Peyer's patch (tissue), 4 donors: ENCODE measurements at places on chromosomes 5 and 9.
A peak's percentile ranks its signal among the peaks of the same experiment; 100 is the strongest.

DNA sequence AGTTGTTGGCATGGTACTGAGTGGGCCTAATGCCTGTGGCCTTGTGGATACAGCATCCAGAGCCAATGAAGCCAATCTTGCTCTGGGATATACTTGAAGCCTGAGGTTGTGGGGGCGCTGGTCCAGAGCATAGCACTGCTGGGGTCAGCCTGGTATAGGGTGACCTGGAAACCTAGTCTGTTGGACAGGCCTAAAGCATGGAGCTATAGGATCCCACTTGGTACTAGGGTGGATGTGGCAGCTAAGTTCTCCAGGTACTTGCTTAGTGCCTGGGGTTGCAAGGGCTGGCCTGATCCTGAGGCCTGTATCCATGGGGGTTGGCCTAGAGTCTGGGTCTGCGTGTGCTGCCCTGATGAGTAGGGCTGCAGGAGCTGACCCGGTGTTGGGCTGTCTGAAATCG is 1168.2 kb upstream of the C9orf72 start:
- DNase-seq: no peak

DNA sequence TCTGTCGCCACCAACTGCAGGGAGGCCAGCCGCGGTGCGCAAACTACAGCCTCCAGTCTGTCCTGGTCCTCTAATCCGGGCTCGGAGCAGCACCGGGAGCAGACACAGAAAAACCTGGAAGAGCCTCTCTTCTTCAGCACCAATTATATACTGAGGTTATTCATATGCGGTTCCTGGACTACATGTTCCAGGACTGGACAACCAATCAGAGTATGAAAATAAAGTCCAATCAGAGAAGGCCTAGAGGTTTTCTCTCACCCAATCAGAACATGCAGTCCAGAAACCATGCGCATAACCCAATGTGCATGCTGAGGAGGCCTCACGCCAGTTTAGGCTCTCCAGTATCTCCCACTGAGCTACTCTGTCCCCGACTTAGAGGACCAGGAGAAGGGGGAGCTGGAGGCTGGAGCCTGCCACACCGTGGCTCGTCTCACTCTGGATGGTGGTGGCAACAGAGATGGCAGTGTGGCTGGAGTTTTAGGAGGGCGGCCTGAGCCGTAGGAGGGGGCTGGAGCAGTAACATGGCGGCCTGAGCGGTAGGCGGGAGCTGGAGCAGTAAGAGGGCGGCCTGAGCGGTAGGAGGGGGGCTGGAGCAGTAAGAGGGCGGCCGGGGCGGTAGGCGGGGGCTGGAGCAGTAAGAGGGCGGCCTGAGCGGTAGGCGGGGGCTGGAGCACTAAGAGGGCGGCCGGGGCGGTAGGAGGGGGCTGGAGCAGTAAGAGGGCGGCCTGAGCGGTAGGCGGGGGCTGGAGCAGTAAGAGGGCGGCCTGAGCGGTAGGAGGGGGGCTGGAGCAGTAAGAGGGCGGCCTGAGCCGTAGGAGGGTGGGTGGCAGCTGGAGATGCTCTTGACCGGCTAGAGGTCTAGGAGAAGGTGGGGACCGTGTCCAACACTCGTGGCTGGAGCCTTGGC is 20.4 kb upstream of the TRIM52 start:
- DNase-seq: no peak

DNA sequence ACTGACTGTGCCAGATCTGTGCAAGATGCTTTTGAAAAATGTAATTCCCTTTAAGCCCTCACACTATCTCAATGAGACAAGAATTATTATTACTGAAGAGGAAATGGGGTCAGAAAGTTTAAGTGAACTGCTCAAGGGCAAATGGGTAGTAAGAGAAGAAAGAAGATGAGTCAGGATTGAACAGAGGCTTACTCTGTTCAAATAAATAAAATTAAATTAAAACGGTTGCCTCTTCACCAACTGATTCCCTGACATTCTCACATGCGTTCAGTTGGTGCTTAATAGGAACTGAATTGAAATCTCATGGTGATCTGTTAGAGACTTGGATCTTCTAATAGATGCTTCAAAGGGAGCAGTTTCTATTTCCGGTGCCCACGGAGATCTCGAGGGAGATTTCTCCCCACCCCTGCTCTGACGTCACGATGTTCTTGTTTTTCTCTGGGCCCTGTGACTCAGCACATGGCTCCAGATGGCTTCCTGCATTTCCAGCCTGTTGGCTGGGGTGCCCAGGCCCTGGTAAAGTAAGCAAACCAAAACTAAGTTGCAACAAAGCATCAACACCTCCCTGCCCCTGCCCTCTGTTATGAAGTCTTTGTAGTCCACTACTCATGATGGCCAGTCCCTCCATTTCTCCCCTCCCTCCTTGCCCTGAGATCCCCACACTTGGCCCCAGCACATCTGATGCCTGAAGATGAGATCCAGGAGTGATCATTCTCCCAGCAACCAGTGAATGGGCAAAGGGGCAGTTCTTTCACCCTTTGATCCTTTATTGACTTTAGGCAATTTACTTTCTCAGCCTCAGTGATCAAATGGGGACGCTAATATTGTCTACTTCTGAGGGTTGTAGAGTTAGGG is 106.1 kb upstream of the CPEB4 start:
- peak; percentile 79 for DNase-seq

DNA sequence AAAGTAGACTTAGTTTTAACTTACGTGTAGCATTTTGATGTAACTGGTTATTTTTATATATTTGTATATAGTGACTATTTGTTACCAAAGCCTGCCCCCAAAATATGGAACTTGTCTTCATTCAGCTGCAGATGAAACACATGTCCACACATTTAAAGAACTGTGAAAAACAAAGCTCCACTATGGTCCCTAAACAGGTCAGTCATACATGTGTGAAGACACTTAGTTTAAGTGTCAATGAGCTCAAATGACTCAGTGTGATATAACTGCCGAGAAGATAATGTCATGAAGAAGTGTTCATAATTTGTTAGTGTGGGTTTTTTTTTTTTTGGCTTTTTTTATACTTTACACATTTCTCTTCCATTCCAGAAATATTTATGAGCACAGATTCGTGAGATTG is 28.2 kb downstream of the HAVCR1 start:
- DNase-seq: no peak

DNA sequence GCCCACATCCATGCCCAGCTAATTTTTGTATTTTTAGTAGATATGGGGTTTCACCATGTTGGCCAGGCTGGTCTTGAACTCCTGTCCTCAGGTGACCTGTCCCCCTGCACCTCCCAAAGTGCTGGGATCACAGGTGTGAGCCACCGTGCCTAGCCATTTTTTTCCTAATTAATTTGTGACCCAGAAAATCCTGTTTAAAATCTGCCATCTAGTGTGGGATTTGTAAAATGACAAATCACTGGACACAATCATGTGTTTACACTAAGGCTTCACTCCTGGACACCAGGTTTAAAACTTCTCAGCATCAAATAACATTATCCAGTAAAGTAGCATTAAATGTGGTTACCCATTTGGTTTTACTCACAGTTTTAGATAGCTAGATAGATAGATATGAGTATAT is 18.6 kb upstream of the KDM4C start:
- DNase-seq: no peak

GRCh38 chr9:89277454-89277853 is 33.5 kb upstream of the CKS2 start:
- no peak for DNase-seq

- no peak for DNase-seq
Measured at GRCh38 chr5:143161885-143162540, 241.5 kb downstream of the NR3C1 start.

- DNase-seq: no peak
Measured at GRCh38 chr9:95090023-95090791, 227.3 kb downstream of the FANCC start.

DNA sequence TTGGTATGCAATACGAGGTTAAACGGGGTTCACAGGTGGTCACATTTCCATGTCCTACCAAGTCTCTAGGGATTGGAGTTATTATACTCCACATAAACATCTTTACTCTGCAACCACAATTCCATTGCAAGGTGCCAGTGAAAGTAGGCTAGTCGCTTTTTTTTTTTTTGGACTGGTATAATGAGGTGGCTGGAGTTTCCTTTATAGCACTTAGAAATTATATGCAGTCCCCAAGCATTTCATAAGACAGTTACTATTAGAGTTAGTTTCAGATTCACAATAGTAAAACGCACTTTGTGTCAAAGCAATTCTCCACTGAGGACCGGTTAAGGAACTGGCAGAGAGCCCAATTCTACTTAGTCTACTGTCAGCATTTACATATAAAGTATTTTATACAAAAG is 1.4 kb downstream of the MEF2C start:
- DNase-seq: no peak

GRCh38 chr5:133840168-133840567 is 128.3 kb downstream of the C5orf15 start:
- no peak for DNase-seq

DNA sequence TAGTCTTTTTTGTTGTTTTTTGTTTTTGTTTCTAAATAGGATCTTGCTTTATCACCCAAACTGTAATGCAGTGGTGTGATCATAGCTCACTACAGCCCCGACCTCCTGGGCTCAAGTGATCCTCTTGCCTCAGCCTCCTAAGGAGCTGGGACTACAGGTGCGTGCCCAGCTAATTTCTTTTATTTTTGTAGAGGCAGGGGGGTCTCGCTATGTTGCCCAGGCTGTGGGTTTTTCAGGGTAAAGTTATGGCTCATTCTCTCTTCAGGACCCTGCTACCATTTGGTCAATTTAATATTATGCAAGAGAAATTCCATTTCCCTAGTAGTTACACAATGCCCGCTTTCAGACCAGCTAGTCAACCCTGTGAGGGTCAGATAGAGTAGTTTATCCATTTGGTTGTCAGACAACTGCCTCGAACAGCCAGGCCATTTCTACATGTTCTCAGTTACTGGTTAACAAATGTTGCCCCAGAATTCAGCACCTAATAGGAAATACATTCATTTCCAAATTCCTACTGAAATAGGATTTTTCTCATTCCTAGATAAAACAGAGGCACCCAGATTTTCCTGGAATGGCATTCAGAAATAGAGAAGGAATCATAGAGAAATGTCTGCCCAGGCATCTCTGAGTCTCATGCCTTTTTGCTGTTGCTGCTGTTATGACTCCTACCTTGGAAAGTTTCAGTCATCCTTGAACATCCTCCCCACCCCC is 6.4 kb upstream of the GLIS3 start:
- DNase-seq: no peak

GRCh38 chr5:73938280-73938937 is 312.4 kb downstream of the ARHGEF28 start:
- no peak for DNase-seq

DNA sequence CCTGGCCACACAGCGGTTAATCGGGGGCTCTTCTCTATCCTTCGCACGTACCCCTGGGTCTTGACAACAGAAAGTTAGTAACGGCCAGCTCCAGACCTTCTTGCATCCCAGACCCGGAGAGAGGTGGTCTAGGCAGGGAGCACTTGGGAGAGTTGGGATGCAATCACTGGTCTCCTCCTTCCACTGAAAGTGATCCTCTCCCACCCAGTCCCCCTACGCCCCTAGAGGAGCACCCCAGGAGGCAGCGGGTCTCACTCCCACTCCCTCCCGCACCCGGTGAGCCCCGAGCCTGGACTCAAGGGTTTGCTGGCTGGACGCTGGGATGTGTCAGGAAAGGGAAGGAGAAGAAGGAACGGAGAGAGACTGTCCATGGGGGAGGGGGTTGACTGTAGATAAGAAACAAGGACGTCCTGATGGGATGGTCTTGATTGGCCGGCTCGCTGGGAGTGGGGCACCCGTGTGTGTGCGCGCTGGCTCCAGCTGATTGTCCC is 2.0 kb downstream of the RORB start:
- no peak for DNase-seq

- DNase-seq: no peak
Measured at GRCh38 chr5:144028636-144029035, 141.8 kb downstream of the YIPF5 start.

DNA sequence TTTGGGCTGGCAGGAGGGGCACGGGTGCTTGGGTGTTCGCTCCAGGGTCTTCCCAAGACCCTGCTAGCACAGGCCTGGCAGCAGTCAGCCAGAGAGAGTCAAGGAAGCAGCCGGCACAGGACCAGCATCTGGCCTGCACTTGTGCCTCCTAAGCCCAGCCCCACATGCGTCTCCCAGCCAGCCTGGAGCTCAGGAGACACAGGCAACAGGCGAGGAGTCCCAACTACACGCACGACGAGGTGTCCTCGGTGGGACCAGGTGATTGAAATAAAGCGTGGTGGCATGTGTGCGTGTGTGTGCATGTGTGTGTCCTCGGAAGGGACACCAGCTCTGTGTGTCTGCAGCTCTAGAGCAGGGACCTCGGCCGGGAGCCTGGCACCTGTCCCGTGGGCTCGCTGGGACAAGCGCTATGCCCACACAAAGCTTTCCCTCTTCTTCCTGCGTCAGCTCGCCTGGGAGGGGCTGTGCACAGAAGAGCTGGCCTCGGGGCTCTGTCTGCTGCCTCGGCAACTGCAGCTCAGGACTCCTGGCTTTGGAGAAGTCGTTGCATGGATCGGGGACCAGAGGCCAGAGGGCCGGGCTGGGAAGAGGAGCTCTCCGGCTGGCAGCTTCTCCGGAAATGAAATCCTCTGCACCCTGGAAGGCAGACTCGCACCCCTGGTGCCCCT is 14.7 kb upstream of the SLC9A3 start:
- DNase-seq: peak; percentile 32

GRCh38 chr5:5288201-5288600 is 134.3 kb upstream of the ICE1 start:
- no peak for DNase-seq

- DNase-seq: no peak
Measured at GRCh38 chr5:112196584-112196983, 222.5 kb downstream of the EPB41L4A start.

GRCh38 chr5:76422227-76422626 is 19.1 kb downstream of the IQGAP2 start:
- DNase-seq: no peak

DNA sequence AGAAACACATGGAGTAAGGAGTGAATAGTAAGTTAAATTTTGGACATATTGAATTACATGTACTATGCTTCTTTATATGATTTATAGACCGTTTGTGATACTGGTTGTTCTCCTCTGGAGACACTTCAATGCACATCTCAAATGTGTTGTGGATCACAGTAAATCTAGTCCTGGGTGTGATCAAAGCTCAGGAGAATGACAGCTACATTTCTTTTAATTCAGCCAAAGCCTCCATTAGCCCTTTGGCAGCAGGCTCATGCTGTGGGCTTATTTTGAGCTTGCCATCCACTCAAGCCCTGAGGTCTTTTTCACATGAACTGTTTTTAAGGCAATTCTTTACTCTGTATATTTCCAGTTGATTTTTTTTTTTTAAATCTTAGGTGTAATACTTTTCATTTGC is 34.6 kb upstream of the ACTBL2 start:
- no peak for DNase-seq

- no peak for DNase-seq
Measured at GRCh38 chr5:63961125-63961597, 1.1 kb downstream of the HTR1A start.

GRCh38 chr9:16575142-16575985 is 295.1 kb downstream of the BNC2 start:
- DNase-seq: no peak

- DNase-seq: no peak
Measured at GRCh38 chr9:115038178-115038577, 79.8 kb downstream of the TNC start.

GRCh38 chr5:147098233-147098790 is 136.5 kb upstream of the STK32A start:
- DNase-seq: peak; percentile 65

- no peak for DNase-seq
Measured at GRCh38 chr5:132335402-132335801, 34.1 kb upstream of the SLC22A5 start.
